Activated gamma-delta T cell (primary cell): ENCODE measurements at places on chromosomes 3 and 15.

DNA sequence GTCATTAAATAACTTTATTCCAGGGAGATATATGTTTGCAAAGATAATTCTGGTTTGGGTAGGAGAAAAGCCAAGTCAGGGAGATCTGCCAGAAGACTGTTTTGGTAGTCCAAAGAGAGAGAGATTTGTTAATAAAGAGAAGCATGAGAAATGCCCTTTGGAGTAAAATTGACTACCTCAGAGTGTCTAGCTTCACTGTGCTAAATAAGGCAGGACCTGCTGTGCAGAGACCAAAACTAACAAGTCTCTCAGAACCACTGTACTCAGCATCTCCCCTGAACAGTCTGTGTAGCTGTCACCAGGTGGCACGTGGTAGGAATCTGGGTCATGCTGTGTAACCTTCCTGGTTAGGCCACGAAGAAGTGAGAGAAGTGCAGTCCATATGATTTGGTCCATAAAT, 31.6 kb upstream of the SLC35G2 start:
- no peak for DNase-seq

GRCh38 chr3:146130881-146131371, 30.1 kb downstream of the PLOD2 start:
- no peak for DNase-seq

DNA sequence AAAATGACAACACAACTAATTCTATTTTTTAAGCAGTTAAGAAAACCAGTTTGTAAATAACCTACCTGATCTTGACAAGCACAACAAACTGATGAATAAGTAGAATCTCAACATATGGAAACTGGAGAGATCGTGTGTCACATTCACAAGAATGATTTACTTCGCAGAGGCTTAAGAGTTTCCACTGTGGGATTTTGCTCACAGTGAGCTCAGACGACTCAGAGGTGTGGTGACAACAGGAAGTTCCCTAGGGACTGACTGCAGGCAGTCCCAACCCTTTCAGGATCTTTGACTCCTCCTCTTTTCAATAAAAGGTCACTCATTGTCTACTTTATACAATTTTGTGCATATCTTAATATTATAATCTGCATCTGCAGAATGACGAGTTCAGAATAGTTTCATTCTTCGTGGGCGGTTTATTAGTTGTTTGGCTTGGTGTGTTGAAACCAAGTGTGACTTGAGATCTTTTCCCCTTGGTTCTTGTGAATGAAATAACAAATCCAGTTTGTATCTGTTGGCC, at the start of gene LIPH:
LIPH (minus strand) TSS at position 231 of the 520 bp plus-strand sequence; CDS start at position 114, 117 bp downstream.
- no peak for DNase-seq

DNA sequence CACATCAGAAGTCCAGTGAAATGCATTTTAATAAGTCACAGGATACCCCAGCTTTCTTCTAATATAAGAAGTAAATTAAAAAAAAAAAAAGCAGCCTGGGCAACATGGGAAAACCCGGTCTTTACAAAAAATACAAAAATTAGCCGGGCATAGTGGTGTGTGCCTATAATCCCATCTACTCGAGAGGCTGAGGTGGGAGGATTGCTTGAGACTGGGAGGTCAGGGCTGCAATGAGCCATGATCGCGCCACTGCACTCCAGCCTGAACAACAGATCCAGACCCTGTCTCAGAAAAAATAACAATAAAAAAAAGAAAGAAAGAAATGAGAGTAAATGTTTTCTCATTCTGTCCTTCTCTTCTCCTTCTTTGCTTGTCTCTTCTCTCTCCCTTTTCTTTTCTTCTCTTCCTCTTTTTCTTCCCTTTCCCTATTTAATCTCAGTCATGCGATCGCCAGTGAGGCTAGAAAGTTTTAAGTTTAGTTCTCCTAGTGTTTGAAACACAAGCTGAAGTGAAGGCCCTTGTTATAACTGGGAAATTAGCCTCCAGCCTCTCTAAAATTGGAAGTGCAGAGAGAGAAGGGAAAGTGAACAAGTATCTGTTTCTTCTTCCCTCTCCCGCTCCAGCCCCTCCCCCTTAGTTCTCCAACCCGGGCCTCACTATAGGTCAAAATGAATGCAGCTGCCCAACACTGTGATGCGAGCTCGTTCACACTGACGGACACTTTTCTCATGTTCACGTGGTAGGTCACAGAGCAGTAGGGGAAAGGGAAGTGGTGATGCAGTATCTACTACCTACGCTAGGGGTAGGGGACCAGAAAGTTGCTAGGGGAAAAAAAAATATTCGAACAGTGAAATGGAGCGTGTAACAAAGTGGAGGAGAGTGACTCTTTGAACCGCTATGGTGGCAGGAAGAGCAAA, 23.5 kb upstream of the TSC22D2 start:
- DNase-seq, result no peak

GRCh38 chr3:63595221-63595620, 57.3 kb upstream of the SNTN start:
- no peak for DNase-seq

DNA sequence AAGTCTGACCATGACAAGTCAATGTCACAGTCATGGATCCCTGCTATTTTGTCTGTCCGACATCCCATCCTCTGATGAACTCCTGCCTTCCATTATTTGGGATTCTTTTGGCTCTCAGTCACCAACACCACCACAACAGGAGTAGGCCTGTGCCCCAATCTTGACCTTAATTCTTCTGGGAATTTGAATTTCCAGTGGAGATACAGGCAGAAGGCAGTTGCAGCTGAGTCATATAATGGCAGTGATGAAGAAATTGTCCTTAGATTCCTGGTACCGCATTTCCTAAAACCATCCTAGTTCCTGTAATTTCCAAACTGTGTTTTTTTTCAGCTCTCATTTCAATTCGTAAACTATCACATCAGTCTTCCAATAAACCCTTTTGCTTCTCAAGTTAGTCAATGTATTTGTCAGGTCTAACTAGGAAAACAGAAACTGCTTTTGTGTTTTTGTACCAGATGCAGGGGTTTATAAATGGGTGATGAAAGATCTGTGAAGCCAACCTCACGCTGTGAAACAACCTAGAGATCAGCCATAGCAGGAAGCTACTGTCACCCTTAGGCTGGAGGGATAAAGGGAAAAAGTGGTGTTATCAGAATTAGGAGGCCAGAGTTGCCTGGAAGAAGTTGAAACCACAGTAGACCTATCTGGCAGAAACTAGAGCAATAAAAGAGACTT, 126.3 kb upstream of the TMEM108 start:
- no peak for DNase-seq

- DNase-seq, result no peak
Measured at GRCh38 chr3:24426896-24427295, 67.8 kb downstream of the THRB start.

DNA sequence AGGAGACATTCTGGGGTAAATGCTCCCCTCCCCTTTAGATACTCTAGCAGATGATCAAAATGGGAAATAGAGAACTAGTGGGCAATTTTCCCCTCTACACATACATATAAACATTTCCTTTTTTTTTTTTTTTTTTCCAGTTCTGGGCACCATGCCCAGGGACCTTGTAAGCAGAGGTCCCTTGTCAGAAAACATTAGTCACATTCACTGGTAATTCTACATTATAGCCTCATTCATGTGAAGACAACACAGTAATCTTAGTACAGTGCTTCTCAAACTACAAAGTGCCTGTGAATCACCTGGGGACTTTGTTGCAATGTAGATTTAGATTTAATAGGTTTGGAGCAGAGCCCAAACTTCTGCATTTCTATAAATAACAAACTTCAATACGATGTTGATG, 60.1 kb upstream of the ACTC1 start:
- no peak for DNase-seq

- DNase-seq, result no peak
Measured at GRCh38 chr3:150268426-150269391, 139.4 kb upstream of the TSC22D2 start.

- DNase-seq, result no peak
Measured at GRCh38 chr3:190502946-190503345, 10.9 kb upstream of the IL1RAP start.
